Thoracic aorta (tissue), 2 donors: ENCODE measurements at places on chromosomes 5 and 9. TPM values are rescaled to one million over a fixed set of nuclear protein-coding genes. Genes with fewer than 3 reads are reported as not detected.

FAF2 gene
- 31.2 TPM for total RNA-seq

DMRT3 gene
- 0.28 TPM for total RNA-seq

LNPEP gene
- total RNA-seq: 74.6 TPM

AGTPBP1 gene
- total RNA-seq: 35.0 TPM

GCNT4 gene
- 3.1 TPM for total RNA-seq

ANXA1 gene
- total RNA-seq: 668 TPM

SUSD3 gene
- 7.0 TPM for total RNA-seq

ARRDC1 gene
- total RNA-seq: 56.4 TPM

IRX1 gene
- 5.7 TPM for total RNA-seq

ORM2 gene
- total RNA-seq: not detected

GRM6 gene
- total RNA-seq: not detected

BTNL8 gene
- total RNA-seq: not detected

PSD2 gene
- total RNA-seq: 0.41 TPM

C9orf153 gene
- total RNA-seq: 0.68 TPM

EPB41L4A gene
- 9.7 TPM for total RNA-seq

CCL28 gene
- 24.2 TPM for total RNA-seq

OR1Q1 gene
- not detected for total RNA-seq

PTGES gene
- 2.2 TPM for total RNA-seq

SDHA gene
- 70.5 TPM for total RNA-seq

ZNF474 gene
- 0.27 TPM for total RNA-seq

TAF11L5 gene
- total RNA-seq: not detected

IFNK gene
- total RNA-seq: not detected

ACTBL2 gene
- not detected for total RNA-seq

LCN1 gene
- not detected for total RNA-seq

SMIM15 gene
- total RNA-seq: 21.3 TPM

SCGB3A2 gene
- total RNA-seq: not detected

CCL27 gene
- not detected for total RNA-seq

ARHGEF37 gene
- 5.6 TPM for total RNA-seq

SPINK13 gene
- not detected for total RNA-seq

SLC44A1 gene
- 33.9 TPM for total RNA-seq

OTULINL gene
- total RNA-seq: 6.4 TPM

RABL6 gene
- total RNA-seq: 61.7 TPM

HACD4 gene
- 8.4 TPM for total RNA-seq

HTR1A gene
- total RNA-seq: not detected

NDST1 gene
- total RNA-seq: 112 TPM

STXBP1 gene
- total RNA-seq: 87.3 TPM

SPDL1 gene
- 6.8 TPM for total RNA-seq

SPINK6 gene
- not detected for total RNA-seq

PARP8 gene
- 34.7 TPM for total RNA-seq

CTSV gene
- total RNA-seq: not detected

SOHLH1 gene
- not detected for total RNA-seq

PCDHGA2 gene
- total RNA-seq: 13.8 TPM

ANKRD31 gene
- total RNA-seq: 0.14 TPM

DBH gene
- total RNA-seq: not detected

ROPN1L gene
- total RNA-seq: not detected

LCN2 gene
- total RNA-seq: not detected

NTRK2 gene
- total RNA-seq: 27.9 TPM

CD72 gene
- 9.9 TPM for total RNA-seq

SPINK1 gene
- not detected for total RNA-seq

STKLD1 gene
- total RNA-seq: 0.42 TPM

CCDC183 gene
- 0.68 TPM for total RNA-seq

TRAF1 gene
- total RNA-seq: 36.4 TPM

FAM153A gene
- total RNA-seq: 2.0 TPM

APBA1 gene
- 6.8 TPM for total RNA-seq

MEIKIN gene
- not detected for total RNA-seq

IFNA21 gene
- not detected for total RNA-seq

SHOC1 gene
- total RNA-seq: not detected
